ENCODE measurements at places on chromosomes 11 and 22. TPM values are rescaled to one million over a fixed set of nuclear protein-coding genes. Genes with fewer than 3 reads are reported as not detected.

GRCh38 chr11:2222451-2222850 lies 47.9 kb downstream of the ASCL2 start:
- no peak overlapping the region for H3K27ac ChIP-seq
- no peak for DNase-seq
- no peaks in the 10 kb centered on the region for H3K27me3 ChIP-seq

The SLC22A9 gene
- not detected for total RNA-seq

DNA sequence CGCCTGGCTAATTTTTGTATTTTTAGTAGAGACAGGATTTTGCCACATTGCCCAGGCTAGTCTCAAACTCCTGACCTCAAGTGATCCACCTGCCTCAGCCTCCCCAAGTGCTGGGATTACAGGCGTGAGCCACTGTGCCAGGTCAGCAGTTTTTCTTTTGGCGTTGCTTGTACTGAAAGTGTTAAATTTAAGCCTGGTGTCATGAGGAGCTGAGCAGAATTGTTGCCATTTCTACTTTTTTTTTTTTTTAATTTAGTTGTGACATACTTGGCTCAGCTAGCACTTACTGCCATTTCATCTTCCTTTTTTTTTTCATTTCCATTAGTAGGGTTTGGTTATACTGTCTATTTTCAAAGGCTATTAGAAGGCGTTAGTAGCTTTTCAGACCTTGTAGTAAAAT lies 10.7 kb downstream of the TAB1 start:
- H3K4me3 ChIP-seq = no peak overlapping the region
- no peaks in the 10 kb centered on the region for H3K27me3 ChIP-seq
- H3K4me1 ChIP-seq = no peaks in the 10 kb centered on the region

The ARVCF gene
- total RNA-seq = 7.3 TPM

The MRGPRE gene
- total RNA-seq = 0.17 TPM

DNA sequence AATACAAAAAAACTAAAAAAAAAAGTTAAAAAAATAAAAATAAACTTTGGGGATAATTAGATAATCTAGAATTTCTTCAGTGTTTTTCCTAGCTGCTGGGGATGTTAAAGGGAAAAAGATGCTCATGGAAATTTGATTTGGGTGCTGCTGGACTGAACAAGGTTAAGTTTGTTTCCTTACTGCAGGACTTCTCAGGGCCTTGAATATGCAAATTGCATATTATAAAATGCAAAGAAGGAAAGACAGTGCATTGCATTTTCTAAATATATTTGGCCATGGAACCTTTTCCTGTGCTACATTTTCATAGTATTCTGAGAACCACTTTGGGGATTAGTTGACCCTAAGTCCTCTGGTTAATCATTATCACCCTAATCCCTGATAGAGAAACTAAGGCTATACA lies 79.6 kb downstream of the ABTB2 start:
- H3K4me3 ChIP-seq = no peak overlapping the region
- H3K4me1 ChIP-seq = no peaks in the 10 kb centered on the region
- H3K27me3 ChIP-seq = no peaks in the 10 kb centered on the region
- H3K36me3 ChIP-seq = no peaks in the 10 kb centered on the region

The PVALB gene
- total RNA-seq = not detected

The CNIH2 gene
- total RNA-seq = 2.6 TPM

DNA sequence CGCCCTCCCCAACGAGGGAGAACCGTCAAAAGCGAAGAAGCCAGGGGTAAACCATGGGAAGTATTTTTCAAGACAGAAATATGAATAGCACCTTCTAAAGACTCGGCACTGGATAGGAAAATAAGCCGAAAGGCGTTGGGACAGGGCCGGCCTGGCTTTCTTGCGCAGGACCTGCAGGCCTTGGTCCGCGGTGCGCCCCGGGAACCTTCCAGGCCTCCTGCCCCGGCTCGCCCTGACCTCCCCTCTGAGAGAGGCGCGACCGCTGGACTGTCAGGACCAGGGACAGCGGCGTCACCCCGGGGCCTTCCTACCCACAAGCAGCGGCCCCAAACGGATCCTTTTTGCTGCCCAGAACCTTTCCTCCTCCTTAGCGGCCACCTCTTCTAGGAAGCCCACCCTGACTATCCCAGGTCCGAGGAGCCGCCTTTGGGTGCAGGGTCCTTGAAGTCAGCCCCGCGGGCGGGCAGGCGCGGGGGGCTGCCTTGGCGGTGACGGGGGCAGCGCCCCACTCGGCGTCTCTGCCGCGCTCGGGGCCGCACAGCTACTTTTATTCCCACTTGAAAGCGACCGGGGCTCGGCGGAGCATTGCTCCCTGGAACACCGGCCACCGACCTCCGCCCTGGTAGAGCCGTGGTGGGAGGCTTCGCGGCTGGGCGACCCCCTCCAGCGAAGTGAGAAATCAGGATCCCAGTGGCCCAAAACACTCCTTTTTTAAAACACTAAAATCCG lies 650 bp upstream of the MAPK11 start:
- no peak overlapping the region for H3K27ac ChIP-seq
- H3K4me1 ChIP-seq = peaks cover 29% of the 10 kb centered on the region
- H3K36me3 ChIP-seq = peaks cover 7% of the 10 kb centered on the region
- H3K4me3 ChIP-seq = peak overlapping the region; percentile 19

DNA sequence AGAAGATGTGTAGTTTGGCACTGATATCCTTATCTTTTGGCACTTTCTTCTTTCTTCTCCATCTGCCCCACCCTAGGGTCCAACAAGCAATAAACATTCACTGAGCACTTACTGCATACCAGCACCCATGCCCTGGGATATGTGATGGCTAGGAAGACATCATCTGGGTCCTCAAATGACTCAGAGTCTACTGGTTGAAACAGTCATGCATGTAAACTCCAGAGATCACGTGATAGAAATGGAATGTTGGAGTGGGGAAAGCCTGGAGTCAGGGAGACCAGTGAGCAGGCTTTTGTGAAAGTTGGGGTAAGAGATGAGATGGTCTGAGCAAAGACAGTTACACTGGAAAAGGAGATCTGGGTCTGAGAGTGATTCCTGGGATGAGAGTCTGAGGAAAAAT lies 724.9 kb upstream of the TENM4 start:
- no peaks in the 10 kb centered on the region for H3K36me3 ChIP-seq
- DNase-seq = no peak
- no peak overlapping the region for H3K4me3 ChIP-seq
- H3K27ac ChIP-seq = no peak overlapping the region

DNA sequence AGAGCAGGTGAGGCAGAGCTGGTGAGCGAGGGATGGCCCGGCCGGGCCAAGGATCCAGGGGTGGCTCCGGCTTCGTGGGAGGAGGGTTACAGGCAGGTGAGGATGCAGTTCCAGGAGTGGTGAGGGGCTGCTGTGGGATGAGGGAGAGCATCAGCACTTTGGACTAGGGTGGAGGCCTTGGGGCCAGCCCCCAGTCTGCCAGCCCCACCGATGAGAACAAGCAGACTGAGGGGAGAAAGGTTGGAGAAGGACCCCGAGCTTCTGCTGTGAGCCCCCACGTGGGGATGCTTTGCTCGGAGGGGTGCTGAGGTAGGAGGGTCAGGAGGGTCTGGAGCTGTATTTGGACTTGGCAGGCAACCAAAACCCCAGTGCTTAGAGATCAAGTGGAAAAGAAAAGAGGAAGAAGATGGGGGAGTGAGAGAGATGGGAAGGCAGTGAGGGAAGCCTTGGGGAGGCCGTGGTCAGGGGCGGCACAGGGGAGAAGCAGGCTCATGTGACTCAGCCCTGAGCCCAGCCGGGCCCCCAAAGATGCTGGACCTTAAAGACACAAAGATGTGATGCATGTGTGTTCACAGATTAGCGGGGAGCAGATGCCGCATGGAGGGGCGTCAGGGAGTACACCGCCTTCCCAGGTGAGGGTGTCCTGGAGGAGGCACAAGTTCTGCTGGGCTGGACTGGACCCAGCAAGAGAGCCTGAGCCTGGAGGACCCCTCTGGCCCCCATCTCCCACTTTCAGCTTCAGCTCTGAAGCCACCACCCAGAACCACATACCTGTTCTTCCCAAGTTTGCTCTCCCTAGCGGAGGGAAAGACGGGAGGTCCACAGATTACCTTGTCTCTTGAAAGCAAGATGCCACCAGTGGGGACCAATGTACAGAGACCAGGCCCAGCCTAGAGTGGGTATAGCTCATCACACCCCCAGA lies 91.3 kb downstream of the CDKN1C start:
- no peak overlapping the region for H3K27ac ChIP-seq
- DNase-seq = peak; percentile 47
- H3K4me3 ChIP-seq = no peak overlapping the region
- H3K27me3 ChIP-seq = no peaks in the 10 kb centered on the region
- H3K36me3 ChIP-seq = no peaks in the 10 kb centered on the region

DNA sequence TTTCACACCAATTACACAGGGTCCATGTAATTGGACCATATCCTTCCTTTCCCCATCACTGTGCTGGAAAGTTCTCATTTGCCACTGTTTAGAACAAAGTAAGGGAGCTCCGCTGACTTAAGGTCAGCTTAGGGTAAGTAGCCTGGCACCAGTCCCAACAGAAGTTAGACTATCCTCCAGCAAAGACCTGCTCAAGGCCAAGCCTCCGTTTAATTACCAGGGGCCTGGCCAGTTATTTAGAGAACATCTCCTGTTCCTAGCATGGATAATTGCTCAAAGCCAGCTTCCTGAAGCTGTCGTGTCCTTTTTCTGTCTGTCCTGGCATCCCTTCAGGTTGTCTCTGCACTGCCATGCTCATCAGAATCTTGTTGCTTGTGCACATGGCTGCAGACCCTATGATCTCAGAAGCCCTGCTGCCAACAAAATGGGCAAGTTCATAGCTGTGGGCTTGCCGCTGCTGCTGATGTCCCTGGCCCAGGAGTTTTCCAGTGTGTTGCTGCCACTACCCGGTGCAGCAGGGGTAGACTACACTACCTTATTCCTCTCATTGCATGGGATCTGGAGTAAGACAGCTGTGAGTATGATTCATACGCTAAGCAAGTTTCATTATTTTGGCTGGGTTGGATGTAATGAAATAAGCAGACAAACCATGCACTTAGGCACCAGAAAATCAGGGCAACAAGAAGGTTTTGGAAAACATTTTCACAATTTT lies 8.1 kb downstream of the OR8A1 start:
- H3K4me3 ChIP-seq = no peak overlapping the region
- no peak for DNase-seq
- H3K4me1 ChIP-seq = no peaks in the 10 kb centered on the region
- H3K27me3 ChIP-seq = peaks cover 7% of the 10 kb centered on the region

GRCh38 chr22:36636916-36637315 lies 66.6 kb downstream of the CACNG2 start:
- no peak overlapping the region for H3K27ac ChIP-seq
- H3K4me1 ChIP-seq = no peaks in the 10 kb centered on the region
- no peak for DNase-seq
- H3K27me3 ChIP-seq = no peaks in the 10 kb centered on the region

DNA sequence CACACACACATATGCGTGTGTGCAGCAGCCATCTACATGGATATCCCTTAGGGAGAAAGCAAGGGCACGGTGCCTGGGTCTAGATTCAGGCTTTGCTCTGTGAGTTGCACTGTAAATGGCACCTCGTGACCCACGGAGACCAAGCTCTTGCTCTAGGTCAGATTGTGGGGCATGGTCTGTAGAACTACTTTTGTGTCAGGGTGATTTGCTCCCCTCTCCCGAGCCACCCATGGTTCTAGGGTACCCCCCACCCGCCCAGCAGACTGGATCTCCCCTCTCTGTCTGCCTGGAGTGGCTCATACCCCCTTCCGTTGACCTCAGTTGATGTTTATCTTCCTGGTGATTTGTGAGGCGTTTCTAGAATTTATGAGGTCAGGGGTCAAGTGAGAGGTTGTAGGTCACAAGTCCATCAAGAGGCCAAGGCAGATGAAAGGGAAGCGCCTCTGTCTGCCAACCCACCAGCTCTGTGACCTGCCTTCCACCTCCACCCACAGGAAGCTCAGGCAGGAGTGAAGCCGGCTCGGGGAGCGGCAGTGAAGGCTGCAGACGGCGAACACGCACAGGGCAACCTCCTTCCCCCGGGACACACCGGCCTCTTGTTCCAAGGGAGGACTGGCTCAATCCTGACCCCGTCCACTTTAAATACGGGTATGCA lies 76.2 kb upstream of the TTLL12 start:
- H3K4me1 ChIP-seq = peaks cover 9% of the 10 kb centered on the region
- H3K36me3 ChIP-seq = no peaks in the 10 kb centered on the region
- DNase-seq = no peak
- no peaks in the 10 kb centered on the region for H3K27me3 ChIP-seq

Measured in pancreas (tissue), 10 donors.